Stimulated activated CD4-positive, alpha-beta T cell treated with anti-CD3 and anti-CD28 coated beads, Interleukin-1b, Interleukin-23, amount 100 ng/mL, for 1 hour (primary cell): ENCODE measurements at places on chromosomes 3 and 15.

DNA sequence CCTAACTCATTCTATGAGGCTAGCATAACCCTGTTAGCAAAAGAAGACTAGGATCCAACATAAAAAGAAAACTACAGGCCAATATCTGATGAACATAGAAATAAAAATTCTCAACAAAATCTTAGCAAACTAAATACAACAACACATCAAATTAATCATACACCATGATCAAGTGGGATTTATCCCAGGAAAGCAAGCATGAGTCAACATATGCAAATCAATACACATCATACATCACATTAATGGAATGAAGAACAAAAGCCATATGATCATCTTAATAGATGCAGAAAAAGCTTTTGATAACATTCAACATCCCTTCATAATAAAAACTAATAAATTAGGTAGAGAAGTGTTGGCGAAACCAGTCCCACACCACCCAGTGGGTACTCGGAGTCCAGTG, 136.1 kb upstream of the MME start:
- no peak for DNase-seq

DNA sequence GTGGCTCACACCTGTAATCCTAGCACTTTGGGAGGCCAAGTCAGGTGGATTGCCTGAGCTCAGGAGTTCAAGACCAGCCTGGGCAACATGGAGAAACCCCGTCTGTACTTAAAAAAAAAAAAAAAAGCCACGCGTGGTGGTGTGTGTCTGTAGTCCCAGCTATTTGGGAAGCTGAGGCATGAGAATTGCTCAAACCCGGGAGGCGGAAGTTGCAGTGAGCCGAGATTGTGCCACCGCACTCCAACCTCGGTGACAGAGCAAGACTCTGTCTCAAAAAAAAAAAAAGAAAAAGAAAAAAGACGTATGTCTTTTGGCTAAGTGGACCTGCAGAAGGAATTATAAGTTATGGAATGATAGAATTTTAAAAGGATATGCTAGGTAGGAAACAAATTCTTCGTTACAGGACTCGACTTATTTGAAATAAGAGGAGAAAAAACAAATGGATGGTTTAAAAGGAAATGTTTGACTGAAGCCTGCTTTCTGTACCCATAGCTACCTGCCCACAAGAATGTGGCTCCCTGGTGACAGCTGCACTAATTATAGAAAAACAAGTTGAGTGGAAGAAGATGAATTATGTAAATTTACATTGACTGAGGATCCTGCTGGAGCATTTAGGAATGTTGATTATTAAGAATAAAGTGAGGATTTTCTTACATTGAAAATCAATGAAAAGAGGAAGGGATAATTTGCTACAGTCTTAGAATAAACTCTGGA, 36.0 kb upstream of the SKIL start:
- DNase-seq: no peak

- DNase-seq: no peak
Measured at GRCh38 chr15:63848879-63849551, 15.3 kb upstream of the HERC1 start.

- DNase-seq: no peak
Measured at GRCh38 chr3:153176197-153176596, 14.2 kb downstream of the RAP2B start.

DNA sequence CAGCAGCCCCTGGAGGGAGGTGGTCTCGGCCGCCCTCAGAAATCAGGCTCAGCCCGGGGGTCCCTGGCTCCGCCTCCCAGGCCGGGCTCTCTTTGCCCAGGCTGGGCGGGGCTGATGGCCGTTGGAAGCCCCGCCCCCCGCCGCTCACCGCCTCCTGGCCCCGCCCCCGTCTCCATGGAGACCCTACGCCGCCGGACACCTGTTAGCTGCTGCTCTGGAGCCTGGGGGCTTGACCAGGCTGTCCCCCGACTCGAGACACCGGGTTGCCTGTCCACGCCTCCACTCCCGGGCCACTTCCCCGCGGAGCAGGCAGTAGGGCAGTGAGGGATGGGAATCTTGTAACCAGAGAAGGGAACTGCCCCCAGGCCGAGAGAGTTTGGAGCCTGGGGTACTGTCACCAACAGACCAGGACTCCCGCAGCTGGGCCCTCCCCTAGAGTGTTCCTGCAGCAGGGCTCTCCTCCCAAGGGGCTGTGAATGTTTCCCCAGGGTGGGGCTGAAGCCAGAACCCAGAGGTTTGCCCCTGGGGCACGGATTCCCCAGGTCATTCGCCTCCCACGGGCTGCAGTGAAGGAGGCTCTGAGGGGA, 27.8 kb upstream of the RPL32 start:
- DNase-seq: no peak

DNA sequence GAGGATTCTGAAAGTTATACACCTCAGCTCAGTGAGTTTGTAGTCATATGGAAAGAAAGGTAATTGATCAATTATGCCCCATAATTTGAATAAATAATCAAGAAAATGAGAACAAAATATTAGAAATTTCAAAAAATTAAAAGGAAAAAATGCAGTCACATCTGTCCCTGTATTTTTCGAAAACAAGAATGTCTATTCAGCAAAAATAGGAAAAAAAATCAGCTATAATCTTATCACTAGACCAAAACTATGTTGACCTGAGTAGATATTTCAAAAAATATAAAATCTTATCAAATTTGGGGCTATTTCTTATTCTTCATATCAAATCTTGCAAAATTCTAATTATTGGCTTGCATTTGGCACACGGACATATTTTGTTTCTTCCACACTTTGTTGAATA, 501.2 kb upstream of the CNTN3 start:
- no peak for DNase-seq

GRCh38 chr3:176663837-176664831, 533.1 kb downstream of the TBL1XR1 start:
- DNase-seq: no peak

- DNase-seq: no peak
Measured at GRCh38 chr3:113602256-113602655, 69.9 kb downstream of the SIDT1 start.

GRCh38 chr15:96125721-96126415, 204.6 kb upstream of the NR2F2 start:
- no peak for DNase-seq

GRCh38 chr3:118682921-118683320, 351.7 kb downstream of the IGSF11 start:
- no peak for DNase-seq

DNA sequence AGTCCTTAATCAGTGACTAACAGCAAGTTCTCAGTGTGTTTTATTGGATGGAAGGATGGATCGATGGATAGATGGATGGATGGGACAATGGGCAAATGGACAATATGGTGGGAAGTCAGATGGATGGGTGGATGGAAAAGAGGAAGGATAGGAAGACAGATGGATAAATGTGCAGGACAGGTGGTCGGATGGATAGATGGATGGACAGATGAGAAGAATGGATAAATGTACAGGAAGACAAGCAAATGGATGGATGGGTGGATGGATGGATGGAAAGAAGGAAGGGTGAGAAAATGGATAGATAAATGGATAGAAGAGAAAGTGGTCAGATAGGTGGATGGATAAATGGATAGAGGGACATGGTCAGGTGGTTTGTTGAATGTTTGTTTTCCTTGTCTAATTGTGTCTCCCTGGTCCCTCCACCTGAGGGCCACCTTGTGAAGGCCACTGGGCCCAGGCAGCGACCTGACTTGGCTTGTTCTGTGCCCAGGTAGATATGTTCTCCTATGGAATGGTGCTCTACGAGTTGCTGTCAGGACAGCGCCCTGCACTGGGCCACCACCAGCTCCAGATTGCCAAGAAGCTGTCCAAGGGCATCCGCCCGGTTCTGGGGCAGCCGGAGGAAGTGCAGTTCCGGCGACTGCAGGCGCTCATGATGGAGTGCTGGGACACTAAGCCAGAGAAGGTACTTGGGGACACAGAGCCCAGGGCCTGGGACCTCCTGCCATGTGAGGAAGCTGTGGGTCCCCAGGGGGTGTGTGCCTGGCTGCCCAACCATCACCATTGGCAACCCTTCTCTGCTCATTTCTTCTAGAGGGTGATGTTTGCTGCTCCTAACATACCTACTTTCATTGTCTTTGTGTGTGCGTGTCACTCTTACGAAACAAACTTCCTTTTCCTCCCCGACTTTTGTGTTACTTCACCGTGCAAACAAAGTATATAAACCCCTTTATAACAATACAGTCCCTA, 137.5 kb downstream of the LRRK1 start:
- no peak for DNase-seq

- no peak for DNase-seq
Measured at GRCh38 chr3:67875338-67875737, 220.9 kb upstream of the SUCLG2 start.

DNA sequence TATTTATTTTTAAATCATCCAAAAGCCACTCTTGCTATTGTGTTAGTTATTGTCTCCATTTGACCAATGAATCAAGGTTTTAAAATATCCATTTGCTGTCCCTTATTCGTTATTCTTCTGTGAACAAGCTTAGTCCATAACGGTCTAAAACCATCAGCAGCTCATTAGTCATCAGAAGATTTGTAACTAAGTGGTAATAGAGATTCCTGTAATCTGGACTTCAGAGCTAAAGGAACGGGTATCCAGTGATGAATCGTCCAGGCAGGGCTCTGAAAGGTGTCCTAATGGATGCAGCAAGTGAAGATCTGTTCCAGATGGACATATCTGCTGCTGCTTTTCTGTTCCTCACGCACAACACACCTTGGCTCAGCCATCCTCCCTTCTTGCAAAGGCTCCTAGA, 362.7 kb upstream of the CFAP20DC start:
- DNase-seq: no peak

DNA sequence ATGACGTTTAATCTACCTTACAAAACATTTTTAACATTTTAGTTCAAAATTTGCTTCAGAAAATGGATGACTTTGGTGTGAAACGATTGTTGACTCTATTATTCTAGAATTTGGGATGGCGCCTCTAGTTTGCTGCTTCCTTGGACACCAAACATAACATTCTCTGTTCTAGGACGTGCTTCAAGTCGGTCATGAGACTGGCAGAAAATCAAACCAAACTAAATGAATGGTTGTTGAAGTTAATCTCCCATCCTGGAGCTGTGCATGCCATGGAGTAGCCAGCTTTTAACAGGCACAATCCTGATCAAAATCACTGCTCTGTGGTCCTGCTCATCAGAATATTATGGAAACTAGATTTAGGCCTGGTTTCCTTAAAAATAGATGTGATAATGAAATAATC, 9.6 kb upstream of the LRRFIP2 start:
- no peak for DNase-seq

DNA sequence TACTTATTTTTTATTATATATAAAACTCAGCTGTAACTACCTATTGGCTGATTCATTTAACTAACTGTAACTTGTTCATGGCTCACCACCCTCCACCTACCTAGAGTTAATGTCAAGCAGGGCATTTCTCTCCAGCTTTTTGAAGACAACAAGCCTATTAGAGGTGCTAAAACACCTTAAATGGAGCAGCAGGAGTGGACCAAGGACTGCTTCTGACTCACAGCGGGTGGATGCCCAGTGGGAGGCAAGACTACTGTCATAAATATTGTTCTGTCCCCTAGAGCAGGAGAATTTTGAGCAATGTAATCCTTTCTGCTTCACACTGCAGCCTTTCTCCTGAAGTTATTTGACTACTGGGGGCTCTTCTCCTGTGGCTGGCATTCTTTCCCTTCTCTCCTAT, 146.9 kb downstream of the CLSTN2 start:
- DNase-seq: no peak

GRCh38 chr3:32237670-32238452, 619 bp upstream of the CMTM8 start:
- no peak for DNase-seq

DNA sequence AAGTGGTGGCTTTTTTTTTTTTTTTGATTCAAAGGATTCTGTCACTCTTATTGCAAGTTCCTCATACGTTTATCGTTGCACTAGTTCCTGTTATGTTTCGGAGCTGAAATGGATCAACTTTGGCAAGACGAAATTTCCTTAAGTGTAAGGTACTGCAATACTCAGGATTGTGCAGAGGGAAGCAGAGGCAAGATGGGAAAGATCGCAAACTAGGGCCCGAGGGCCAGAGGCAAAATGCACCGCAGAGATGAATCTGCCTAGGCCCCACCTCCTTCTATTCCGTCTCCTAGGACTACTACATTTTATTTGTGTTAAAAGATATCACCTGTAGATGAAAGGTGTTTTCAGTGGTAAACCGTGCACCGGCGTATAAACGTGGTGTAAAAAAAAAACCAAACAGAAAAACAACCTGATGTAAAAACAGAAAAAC, 331 bp downstream of the RNU6-1 start:
- no peak for DNase-seq

GRCh38 chr3:164577667-164578210, 500.6 kb downstream of the SI start:
- no peak for DNase-seq

GRCh38 chr3:114421204-114421603, 127.4 kb downstream of the TIGIT start:
- no peak for DNase-seq

DNA sequence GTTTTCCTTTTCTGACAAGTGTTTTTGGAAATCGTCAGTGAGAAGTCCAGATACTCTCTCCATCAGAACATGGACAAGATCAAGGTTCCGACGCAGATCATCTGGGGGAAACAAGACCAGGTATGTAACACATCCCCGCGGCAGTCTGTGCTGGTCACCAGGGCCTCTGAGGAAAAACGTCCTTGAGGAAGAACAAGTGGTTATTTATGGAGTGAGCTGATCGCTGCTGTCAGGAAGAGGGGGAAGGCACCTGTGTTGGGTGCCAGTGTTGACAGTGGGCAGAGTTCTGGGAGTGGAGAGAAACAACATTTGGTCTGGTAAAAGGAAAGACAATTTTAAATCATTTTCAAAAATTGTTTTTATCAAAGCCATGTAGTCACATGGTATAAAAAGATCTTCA, 20.7 kb upstream of the RPP14 start:
- no peak for DNase-seq

DNA sequence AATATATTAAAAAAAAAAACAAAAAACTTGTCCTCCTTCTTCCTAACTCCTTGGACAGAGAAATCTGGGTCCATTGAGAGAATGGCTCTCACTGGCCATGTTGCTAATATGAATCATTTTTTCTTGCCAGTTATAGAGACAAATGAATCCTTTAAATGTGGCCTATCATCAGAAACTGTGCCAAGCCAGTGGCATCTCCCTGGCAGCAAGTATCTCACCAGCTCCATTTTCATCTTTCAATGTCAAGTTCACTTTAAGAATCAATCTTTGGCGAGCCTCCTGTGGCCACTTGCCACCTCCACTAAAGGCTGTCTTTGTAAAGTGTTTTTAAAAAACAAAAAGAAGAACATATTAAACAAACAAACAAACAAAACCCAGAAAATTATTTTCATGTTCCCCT, 202.5 kb downstream of the TUSC7 start:
- no peak for DNase-seq

DNA sequence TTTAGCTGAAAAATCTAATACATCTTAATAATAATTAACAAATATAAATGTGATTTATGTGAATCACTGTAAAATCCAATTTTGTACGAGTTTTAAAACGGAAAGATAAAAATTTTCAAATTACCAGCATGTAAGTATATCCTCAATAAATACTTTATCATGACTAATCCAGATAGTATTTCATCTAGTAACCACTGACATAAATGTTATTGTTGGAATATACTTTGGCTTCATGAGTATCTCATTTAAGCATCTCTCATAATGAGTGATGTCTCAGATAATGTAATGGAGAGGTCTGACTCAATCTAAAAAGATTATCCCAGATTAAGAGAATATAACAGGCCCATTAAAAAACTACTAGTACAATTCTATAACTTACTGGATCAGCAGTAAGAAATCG, 216.3 kb downstream of the STAG1 start:
- DNase-seq: no peak
